ENCODE measurements at places on chromosomes 7 and 10.

DNA sequence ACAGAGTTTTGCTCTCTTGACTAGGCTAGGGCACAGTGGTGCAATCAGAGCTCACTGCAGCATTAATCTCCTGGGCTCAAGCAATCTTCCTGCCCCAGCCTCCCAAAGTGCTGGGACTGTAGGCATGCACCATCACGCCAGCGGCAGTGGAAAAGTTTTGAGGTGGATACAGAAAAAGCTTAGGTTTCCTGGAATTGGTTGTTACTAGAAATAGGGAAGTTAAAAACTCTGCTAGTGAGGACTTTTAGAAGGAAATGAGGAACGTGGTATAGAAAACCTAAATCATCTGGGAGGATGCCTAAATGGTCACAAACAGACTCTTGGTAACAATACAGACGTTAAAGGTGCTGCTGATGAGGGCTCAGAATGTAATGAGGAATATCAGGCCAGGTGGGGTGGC is 10.9 kb upstream of the SNX8 start:
- DNase-seq = no peak

GRCh38 chr10:79116801-79117723 is 48.3 kb downstream of the ZMIZ1 start:
- no peak for DNase-seq

DNA sequence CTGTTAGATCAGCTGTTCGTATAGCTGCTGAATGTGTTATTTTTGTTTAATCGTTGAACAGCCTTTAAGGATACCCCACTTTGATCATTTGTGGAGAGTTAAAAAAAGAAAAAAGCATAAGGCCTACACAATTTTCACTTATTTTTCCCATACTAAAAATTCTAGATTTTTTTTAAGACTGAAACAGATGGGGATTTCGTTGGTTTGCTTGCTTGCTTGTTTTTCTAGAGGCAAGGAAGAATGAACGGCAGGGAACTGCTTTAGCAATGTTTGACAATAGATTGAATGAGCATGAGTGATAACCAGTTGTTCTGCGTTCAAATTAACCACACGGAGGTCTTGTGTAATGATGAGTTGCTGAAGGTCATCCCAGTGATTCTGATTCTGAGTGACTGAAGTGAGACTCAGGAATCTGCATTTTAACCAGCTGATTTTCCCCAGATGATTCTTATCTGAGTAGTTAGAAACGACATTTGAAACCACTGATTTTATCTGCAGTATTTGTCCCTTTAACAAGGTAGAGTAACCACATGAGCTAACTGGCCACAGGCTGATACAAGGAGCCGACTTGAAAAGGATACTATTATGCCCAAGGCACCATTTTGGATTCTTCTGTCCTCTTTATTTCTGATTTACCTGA is 85.9 kb downstream of the GPR37 start:
- no peak for DNase-seq

DNA sequence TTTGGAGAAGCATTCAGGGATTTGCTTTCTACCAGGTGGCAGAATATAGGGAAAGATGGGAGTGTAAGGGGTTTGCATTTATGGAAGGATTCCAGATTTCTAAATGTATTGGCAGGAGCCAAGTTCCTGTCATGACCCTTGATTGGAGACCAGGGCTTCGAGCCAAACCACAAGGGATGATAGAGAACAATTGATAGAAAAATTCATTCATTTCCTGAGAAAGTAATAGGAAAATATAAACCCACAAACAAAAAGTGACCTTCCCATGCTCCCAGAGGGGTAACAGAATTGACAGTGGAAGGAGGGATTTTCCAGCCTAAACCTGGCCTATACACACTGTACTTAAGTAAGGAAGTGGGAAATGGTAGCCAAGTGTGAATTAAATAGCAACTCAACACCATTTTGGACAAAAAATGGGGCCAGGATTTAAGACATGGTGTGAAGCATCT is 22.4 kb upstream of the IFIT2 start:
- DNase-seq = peak; percentile 77

DNA sequence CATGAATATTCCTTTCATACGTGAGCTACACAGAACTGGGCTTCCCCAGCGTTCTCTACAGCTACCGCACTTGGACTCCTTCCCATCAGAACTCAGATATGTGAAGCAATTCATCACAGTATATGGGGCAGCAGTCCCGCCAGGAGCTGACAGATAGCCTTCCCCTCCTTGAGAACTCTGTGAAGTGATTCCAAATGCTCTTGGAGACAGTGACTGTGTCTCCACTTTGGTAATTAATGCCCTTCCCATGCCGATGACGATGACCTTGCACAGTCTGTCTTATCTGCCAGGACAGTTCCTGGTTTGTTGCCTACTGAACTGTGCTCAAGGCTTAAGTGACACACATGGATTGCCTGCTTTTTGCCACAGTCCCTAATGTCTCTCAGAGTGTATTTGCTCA is 75.0 kb upstream of the AFAP1L2 start:
- peak; percentile 39 for DNase-seq

DNA sequence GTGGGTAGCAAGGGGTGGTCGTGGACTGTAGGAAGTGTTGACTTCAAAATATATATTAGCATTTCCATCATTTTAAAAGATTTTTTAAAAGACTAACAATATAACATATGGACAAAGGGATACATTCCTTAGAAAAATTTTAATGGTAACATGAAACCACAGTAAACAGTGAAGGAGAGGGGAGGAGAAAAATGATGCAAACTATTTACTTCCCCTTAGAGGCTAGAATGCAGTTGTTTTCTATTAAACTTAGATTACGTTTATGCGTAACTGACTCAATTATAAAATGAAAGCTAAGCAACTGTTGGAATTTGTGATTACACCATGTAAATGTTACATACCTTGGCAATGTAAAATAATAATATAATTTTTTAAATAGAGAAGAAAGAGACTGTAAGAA is 41.3 kb downstream of the CALD1 start:
- no peak for DNase-seq

GRCh38 chr10:122303271-122304053 is 32.4 kb downstream of the BTBD16 start:
- no peak for DNase-seq

GRCh38 chr7:787332-788240 is 44.7 kb upstream of the SUN1 start:
- DNase-seq = no peak

- DNase-seq = no peak
These were observed 215.0 kb downstream of the TNS3 start for GRCh38 chr7:47366960-47367359.

DNA sequence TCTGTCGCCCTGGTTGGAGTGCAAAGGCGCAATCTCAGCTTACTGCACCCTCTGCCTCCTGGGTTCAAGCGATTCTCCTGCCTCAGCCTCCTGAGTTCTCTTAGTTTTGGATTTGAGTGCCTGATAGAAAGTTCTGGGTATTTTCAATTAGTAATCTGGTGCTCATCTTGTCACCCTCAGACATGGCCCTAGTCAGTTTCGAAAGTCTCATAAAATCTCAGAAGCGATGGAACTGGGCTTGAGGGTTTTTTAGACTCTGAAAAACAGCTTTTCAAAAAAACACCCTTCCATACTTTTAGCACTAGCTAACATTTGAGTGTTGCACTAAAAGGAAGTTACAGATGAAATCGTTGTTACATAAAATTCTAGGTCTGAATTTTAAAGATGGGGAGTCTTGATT is 9.4 kb upstream of the PIP4K2A start:
- no peak for DNase-seq

DNA sequence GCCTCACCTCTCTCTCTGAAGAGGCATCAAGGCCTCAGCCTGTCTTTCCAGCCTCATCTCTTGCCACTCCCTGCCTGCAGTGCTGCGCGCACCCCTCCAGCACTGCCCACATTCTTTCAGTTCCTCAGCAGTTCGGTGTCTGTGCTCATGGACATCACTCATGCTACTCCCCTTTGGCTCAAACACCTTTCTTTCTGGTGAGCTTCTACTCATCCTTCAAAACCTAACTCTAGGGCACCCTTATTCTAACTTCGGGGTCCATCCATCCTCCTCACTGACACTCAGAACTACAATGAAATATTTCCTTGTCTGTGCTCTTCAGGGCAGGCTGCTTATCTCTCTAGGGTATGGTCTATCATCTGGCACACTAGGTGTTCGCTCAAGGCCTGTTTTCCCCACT is 169.9 kb upstream of the BMPER start:
- no peak for DNase-seq

DNA sequence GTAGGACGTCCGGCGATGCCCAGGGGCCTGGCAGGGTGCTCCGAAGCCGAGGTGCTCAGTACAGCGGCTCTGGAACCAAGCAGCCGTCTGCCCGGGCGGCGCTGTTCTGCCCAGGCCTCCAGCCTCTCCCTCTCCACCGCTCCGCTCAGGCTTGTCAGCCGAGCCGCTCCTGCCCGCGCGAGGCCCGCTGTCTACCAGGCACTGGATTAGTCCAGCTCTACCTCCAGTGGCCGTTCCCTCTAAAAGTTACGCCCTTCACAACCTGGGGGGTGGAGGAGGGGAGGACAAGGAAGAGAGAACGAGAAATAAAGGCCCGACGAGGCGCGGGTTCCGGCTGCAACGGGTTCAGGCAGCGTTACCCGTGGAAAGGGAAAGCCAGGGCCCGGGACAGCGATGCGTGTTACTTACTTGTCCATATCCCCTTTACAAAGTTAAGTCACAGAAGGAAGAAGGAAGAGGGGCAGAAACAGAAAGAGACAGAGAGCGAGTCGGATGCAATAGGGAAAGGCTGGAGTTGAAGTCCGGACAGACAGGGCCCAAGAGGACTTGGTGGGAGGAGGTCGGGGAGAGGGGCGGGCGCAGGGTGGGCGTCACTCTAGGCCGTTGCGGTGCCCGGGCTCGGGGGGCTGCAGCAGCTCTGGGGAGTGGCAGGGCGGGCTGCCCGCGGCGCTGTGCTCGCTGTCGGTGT is 2.8 kb downstream of the SP8 start:
- no peak for DNase-seq

- no peak for DNase-seq
These were observed 84.7 kb upstream of the PLXDC2 start for GRCh38 chr10:19731560-19731959.

DNA sequence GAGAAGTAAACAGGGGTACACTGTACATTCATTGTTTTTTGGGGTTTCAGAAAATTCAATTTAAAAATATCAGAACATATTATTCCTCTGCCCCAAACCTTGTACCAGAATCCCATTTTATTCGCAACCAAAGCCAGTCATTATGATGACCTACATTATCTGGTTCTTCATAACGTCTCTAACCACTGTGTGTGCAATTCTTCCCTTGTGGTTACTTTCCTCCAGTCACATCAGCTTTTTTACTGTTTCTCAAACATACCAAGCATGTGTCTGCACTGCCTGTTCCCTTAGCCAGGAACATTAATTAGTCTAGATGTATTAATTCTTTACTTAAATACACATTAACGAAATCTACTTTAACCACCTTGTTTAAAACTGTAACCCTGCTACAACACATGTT is 64.8 kb downstream of the THSD7A start:
- DNase-seq = no peak

DNA sequence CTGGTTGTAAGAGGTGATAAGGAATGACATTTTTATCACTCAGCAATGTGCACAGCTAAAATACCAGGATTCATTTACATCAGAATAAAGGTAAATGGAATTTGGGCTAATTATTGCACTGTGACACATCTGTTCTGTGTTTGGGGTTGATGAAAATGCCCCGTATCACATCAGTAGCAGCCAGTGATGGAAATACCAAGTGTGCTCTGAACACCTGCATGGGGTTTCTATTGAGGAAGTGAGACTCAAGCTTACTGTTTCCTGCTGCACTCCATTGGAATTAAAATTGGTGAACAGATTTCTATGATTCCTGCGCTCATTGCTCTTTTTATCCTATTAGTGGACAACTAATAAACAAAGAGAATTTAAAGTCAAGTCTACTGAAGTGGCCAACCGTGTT is 296.9 kb downstream of the NRG3 start:
- DNase-seq = no peak

DNA sequence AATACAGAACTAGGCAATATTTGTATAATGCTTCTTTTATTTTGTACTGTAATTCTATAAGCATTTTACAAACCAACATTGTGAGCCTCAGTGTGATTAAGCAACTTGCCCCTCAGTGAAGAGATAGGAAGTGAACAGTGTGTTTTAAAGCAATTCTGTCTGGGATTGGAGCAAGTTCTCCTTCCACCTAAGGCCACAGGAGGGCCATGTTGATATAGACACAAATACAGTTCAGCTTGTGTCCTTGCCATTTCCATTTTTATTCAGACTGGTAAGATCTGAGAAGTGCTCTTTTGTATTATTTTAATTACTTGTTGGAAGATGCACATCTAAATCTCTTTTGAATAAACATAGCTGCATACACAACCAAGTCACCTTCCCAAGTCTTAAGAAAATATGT is 416.3 kb upstream of the COBL start:
- DNase-seq = no peak

GRCh38 chr10:4546500-4546899 is 279.5 kb upstream of the AKR1E2 start:
- DNase-seq = peak; percentile 75

- DNase-seq = no peak
These were observed 568 bp downstream of the MGAM2 start for GRCh38 chr7:142112086-142112485.

DNA sequence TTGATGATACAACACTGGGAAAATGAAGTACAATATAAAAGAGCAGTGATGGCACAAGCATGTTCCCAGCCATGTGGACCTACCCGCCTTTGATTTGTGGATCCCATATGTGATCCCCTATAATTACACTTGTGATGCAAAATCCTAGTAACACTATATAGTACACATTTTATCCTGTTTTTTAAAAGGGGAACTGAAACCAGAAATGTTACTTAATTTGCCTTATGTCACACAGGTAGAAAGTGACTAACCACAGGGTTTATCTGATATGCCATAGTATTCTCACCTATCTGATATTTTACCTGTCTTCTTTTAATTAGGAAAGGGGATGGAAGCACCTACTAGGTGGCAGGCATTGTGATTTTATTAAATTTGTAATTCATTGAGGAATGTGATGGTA is 35.0 kb downstream of the ARMC3 start:
- no peak for DNase-seq

- DNase-seq = no peak
These were observed 85.5 kb upstream of the ZNF800 start for GRCh38 chr7:127478024-127478355.

GRCh38 chr10:117322260-117322659 is 53.0 kb downstream of the PDZD8 start:
- DNase-seq = no peak

DNA sequence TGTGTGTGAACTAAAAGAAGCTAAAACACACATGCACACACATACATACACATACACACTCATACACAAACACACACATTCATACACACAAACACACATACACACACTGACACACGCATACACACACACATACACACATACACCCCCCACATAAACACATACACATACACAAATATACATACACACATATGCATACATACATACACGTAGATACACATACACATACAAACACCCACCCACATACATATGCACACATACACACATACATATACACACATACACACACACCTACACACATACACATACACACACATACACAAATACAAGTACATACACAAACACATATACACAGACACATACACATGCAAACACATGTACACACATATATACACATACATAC is 28.0 kb downstream of the SLC18A2 start:
- no peak for DNase-seq

Measured in fibroblast of upper back skin (primary cell).